ENCODE measurements at places on chromosomes 16 and 17. TPM values are rescaled to one million over a fixed set of nuclear protein-coding genes. Genes with fewer than 3 reads are reported as not detected.

DNA sequence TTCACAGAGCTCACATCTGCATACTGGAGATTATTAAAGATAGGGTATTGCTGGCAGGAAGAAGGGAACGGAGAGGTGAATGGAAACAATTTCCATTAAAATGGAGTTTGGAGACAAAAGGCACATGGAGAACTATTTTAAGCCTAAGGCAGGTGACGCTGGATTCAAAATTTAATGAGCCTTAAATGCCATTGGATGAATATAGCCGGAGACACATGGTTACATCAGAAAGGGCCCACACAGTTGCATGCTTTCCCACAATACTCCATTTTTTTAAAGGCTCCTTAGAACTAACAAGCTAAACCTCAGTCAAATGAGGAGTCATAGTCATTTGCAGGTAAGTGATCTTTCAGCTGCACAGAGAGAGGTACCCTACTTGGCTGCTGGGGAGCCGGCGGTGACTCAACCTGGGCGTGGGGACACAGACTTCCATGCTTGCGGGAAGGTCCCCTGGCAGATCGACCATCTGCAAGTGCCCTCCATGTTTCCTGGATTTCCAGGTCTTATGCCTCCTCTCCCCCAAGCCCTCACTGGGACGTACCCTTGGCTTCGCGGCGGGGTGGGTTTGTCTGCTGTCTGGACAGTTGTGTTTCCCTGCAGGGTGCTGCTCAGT is 259.2 kb downstream of the CBLN1 start:
- H3K27me3 ChIP-seq: no peaks in the 10 kb centered on the region
- H3K4me3 ChIP-seq: no peak overlapping the region
- no peak overlapping the region for H3K27ac ChIP-seq

DNA sequence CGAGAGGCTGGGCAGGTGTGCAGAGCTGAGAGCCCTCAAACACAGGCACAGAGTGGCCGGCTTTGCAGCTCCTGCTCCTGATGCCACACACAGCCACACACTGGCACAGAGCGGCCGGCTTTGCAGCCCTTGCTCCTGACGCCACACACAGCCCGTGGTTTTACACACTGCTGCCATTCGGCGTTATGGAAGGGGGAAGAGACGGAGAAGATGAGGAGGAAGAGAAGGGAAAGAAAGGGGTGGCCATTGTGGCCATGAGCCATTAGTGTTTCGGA is 26.8 kb downstream of the WSCD1 start:
- H3K36me3 ChIP-seq: no peaks in the 10 kb centered on the region
- peaks cover 9% of the 10 kb centered on the region for H3K4me1 ChIP-seq
- peak overlapping the region; percentile 77 for H3K27ac ChIP-seq
- DNase-seq: no peak

DNA sequence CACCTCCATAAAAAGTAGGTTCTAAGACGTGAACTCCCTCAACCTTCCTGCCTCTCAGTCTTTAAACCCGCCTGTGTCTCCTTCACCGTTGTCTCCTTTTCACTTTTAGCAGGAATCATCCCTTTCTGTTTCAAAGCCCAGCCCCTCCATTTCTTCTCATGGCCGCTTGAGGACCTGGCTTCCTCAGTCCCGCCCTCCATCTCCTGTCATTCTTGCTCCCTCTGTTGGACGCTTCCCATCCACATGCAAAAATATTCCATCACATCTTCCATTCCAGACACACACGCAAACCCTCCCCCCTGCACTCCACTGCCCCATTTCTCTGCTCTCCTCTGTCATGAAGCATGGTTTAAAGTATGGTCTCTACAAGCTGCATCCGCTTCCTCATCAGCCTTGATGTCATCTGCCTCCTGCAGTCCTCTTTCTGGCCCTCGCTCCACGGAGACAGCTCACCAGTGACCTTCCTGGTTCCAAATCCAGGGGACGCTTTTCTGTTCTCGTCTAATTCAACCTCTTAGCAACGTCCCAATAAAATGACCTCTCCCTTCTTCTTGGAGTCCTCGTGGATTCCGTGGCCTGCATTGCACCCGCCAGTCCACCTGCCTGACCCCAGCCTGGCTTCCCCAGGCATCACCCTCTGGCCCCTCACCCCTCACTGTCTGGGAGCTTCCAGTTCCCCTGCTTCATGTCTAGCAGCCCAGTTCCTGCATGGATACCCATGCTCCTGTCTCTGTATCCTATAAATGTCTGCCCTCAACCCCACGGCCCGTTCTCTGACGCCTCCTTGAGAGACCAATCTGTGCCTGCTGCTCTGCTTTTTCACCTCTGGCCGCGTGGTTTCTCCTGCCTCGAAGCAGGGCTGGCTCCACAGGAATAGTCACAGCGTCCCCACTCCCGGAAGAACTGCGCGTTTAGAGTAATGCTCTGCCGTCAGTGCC is 26.2 kb downstream of the ANKRD40 start:
- no peak overlapping the region for H3K4me3 ChIP-seq
- H3K27me3 ChIP-seq: no peaks in the 10 kb centered on the region
- DNase-seq: peak; percentile 51
- no peaks in the 10 kb centered on the region for H3K4me1 ChIP-seq

DNA sequence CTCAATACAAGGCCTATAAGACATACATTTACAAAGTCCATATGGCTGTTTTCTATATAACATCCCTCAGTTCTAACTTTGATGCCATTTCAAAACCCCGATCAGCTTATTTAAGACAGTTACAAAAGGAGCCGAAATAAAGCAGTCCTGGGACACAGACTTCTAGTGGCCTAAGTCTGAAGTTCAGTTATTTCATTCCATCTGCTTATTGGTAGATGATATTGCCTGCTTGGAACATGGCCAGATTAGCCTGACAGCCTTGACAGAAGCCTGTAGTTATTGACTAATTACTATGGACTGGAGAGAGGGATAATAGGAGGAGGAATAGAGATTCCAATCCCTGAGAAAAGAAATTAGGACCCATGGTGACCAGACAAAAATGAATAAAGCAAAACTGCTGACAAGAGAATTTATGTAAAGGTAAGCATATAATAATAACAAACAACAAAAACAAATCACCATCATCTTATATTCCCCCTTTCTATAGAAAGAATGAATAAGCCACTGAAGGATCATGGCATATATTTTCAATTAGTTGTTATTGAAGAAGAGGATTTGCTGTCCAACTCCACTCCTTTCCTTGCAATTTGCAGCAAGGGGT is 206.3 kb upstream of the TOM1L1 start:
- no peaks in the 10 kb centered on the region for H3K27me3 ChIP-seq
- H3K4me1 ChIP-seq: no peaks in the 10 kb centered on the region
- no peak overlapping the region for H3K27ac ChIP-seq
- DNase-seq: no peak

- H3K27me3 ChIP-seq: no peaks in the 10 kb centered on the region
- H3K36me3 ChIP-seq: no peaks in the 10 kb centered on the region
- H3K4me3 ChIP-seq: no peak overlapping the region
Observed at GRCh38 chr17:73588891-73589290, 55.4 kb downstream of the SDK2 start.

GRCh38 chr16:57406881-57407280 is 2.3 kb downstream of the CCL17 start:
- H3K27me3 ChIP-seq: no peaks in the 10 kb centered on the region
- peaks cover 24% of the 10 kb centered on the region for H3K4me1 ChIP-seq
- no peak overlapping the region for H3K27ac ChIP-seq

- H3K36me3 ChIP-seq: no peaks in the 10 kb centered on the region
- peak; percentile 62 for DNase-seq
- peaks cover 15% of the 10 kb centered on the region for H3K4me1 ChIP-seq
- H3K4me3 ChIP-seq: no peak overlapping the region
Observed at GRCh38 chr17:61314368-61315078, 85.1 kb upstream of the TBX2 start.

- H3K27me3 ChIP-seq: no peaks in the 10 kb centered on the region
- H3K4me1 ChIP-seq: no peaks in the 10 kb centered on the region
- H3K27ac ChIP-seq: peak overlapping the region; percentile 94
- peaks cover 20% of the 10 kb centered on the region for H3K36me3 ChIP-seq
- peak; percentile 87 for DNase-seq
Observed at GRCh38 chr17:82737967-82738877, 2.8 kb downstream of the FN3K start.

ADAP2 gene
- 43.5 TPM for total RNA-seq
